Panc1 (cell line): ENCODE measurements at places on chromosomes 13 and 19.

DNA sequence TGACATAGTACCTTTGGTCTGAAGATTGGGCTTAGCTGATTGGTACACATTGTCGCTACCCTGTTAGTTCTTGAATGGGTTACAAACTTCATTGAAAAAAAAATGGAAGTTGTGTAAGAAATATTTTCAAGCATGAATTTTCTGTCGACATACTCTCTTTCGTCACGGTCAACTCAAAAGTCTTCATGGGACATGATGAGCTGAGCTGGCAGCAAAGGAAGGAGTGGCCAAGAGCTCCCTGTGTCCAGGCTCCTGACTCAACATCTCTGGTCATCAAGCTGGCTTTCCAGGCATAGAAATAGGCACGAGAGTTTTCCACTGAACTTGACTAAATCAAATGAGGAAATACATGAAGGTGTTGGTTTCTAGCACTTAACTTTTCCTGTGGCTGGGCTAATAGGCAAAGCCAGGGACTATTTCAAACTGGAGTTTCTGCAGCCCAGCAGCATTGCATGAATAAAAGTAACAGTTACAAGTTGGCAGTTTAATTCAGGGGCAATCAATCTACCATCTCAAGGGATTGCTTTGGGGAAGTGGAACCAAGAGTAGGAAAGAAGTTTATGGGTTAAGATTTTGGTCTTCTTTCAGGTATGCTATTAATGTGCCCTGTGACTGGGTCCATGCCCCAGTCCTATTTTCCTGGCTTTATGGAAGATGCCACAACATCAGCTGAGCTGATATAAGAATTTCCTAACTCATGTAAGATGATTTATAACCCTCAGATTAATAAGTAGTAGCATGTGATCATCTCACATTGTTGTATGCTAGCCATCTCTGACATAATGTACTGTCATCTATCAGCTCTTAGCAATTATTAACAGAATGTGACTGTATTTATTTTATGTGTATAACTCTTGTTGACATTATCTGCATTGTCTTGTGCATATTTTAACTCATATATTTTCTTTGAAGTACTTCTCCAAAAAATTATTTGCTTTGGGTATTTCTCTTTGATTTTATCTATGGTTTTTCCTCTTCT, 385.8 kb downstream of the DLEU7 start:
- no peak for DNase-seq

DNA sequence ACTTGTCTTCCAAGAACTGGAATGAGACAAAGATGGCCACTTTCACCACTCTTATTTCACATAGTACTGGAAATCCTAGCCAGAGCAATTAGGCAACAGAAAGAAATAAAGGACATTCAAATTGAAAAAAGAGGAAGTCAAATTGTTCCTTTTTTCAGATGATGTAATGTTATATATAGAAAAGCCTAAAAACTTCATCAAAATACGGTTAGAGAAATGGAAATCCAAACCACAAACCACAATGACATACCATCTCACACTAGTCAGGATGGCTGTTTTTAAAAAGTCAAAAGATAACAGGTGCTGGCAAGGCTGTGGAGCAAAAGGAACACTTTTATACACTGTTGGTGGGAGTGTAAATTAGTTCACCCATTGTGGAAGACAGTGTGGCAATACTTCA, 113.3 kb upstream of the SPRY2 start:
- DNase-seq = no peak

GRCh38 chr19:33464010-33464732, 57.4 kb downstream of the PEPD start:
- no peak for DNase-seq

DNA sequence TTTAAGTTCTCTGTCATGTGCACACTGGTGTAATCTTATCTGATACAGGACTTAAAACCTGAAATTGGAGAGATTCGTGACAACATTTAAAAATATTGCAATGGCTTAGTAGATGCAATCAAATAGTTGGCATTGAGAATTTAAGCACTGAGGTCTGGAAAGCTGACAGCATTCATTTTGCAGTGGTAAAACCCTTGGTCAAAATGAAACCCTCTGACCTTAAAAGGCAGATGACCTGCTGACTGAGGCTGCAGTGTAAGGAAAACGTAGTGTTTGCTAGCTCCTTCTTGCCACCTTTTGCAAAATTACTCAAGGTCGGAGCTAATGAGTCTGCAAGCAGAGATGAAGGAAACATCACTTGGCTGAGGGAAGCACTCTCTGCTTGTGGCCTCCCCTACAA, 150.6 kb downstream of the KCTD12 start:
- no peak for DNase-seq
